ENCODE measurements at places on chromosomes 12 and 14.

- no peak for DNase-seq
Measured at GRCh38 chr12:107654873-107655272, 30.7 kb upstream of the PWP1 start.

DNA sequence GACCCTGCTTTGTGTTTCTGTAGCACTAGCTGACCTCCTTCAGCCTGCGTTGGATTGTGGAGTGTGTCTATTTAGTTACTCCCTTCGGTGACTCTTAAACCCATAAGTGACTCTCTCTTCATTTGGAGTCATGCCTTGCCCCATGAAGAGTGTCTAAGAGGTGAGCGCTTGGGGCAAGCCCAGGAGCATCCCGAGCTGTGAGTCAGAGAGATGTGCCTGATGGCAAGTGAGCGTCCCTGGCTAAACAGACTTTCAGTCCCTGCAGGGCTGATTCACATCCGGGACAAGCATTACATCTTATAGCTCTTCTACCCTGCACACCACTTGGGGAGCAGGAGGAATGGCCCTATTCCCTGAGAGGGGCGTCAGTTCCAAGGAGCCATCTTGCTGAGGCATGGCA lies 24.3 kb upstream of the ATF1 start:
- no peak for DNase-seq

DNA sequence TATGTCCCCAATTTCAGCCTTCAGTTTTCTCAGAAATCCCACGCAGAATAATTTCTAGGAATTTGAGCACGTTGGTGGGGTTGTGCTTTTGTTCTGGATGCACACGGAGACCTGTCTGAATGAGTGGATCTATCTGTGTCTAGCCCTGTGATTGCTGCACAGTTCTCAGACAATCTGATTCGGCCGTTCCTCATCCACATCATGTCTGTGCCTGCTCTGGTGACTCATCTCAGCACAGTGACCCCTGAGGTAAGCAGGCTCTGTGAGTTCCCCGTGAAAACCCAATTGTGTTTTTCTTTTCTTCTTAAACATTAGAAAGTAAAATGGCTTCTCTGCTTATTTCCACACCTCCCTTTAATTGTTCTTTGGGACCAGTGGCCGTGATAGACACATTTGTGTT lies 20.2 kb downstream of the UBE3B start:
- DNase-seq, result no peak

DNA sequence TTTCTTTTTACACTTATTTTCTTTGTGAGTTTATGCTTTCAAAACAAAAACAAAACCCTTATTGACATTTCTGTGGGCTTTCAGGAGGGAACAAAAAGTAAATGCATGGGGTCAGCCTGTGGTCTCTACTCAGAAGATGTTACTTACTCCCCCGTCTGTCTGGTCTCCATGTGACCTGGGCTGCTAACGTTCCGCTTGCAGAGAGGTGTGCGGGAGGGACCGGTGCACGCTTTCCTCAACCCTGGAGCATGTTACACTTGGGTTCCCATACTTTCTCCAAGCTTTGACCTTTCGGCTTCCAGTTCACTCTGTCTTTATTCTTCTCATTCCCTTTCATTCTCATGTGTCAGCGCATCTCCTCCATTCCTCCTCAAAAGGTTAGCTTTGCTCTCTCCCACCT lies 36.5 kb downstream of the ZC3H14 start:
- DNase-seq, result no peak

- DNase-seq, result no peak
Measured at GRCh38 chr12:48807981-48808380, 10.3 kb upstream of the CACNB3 start.

GRCh38 chr14:59274991-59275391 lies 86.5 kb downstream of the DAAM1 start:
- peak; percentile 18 for DNase-seq

DNA sequence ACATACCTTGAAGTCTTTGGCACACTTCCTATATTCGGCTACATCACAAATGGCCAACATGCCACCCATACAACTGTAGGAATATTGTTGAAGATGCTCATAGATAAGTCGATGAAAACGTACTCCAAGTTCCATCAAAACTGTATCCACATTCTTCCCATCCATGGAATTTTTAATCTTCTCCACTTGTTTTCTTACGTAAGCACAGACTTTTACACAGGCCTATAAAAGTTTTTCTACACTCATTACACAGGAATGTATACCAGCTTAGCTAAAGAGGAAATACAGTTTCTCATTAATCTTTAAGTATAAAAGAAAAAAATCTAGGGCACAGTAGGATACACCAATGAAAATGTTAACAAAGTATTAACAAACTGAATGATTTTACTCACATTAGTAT lies 59.1 kb downstream of the EXOC5 start:
- no peak for DNase-seq

DNA sequence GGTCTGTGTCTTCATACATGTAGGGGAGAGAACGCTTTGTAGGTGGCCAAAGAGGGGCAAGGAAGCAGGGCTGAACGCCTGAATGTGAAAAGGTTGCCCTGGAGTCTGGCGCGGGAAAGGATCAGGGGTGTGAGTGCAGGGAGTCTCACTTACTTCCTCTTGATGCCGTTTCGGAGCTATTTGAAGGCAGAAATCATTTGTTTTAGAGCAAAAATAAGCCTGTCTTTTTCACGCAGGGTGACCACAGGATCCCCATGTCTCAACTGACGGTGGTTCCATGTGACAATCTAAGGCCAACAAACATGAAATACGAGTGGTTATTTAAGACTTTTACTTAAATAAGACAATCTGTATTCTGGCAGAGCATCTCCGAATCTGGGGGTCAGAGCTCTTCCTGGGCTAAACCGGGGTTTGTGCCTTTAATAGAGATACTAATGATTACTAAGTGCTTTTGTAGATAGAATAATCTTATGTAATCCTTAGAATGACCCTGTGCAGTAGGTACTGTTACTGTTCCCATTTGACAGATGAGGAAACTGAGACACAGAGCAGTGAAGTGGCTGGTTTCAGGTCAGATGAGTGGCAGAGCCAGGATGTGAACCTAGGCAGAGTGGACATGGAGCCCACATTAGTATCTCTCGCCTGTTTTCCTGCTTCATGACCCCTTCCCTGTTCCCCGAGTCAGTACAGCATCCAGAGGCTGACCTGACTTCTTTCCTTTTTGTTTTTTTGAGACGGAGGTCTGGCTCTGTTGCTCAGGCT lies 1.9 kb downstream of the BRI3BP start:
- DNase-seq, result no peak

DNA sequence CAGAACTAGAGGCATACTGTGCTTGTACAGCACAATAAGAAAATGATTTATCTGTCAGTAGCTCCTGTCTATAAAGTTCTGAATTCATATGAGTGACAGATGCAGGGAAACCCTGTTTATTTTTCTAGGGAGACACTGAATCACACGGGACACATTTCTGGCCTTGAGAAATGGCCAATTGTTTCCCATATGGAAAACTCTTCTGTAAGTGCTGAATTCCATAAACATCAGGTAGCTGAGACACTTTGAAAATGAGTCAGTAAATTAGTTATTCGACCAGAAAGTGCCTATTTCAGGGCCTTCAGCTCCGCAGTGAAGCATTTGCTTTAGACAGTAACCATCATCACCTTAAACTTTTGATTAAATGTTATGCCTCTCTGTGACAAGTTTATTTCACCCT lies 184.4 kb downstream of the TMEM132D start:
- DNase-seq, result no peak

- no peak for DNase-seq
Measured at GRCh38 chr14:61706096-61706690, 10.9 kb downstream of the HIF1A start.

DNA sequence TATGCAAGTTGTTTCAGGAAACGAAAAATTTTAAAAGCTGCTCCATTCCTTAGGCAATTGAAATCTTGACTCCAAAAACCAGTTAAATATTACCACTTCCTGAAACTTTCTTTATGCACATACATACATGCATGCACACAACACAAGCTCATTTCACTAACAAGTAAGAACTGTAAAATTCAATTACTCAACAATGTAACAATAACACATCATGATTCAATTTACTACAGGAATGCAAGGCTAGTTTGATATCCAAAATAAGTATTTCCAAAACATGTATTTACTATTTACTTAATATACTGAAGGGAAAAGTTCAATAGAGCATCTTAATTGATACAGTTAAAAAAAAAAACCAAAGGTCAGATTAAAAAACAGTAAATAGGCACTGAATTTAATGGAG lies 19.6 kb downstream of the NAP1L1 start:
- no peak for DNase-seq

All from globus pallidus (tissue), 1 donor.